ENCODE measurements at places on chromosomes 7 and 10. TPM values are rescaled to one million over a fixed set of nuclear protein-coding genes. Genes with fewer than 3 reads are reported as not detected.

- no peak for DNase-seq
Measured at GRCh38 chr7:157691586-157692459, 355.0 kb downstream of the DNAJB6 start.

SPAM1 gene
- total RNA-seq: not detected

UNC5B gene
- 13.1 TPM for total RNA-seq

DNA sequence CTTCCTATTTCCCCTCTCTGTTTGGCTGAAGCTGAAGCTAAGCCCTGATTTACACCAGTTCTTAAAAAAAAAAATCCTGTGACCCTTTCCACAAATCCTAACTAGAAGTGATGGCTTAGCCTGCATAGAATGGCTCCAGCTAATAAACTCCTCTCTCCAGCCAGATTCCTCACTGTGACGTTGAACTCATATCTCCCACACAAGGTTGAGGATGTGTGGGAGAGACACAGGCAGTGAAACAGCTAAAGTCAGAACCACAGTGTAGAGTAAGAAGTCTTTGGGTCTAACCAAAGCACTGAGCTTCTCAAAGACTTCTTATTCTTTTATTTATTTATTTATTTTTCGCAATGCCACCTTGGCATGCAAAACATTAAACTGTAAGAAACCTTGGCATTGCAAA, 268.3 kb downstream of the SNX13 start:
- DNase-seq: no peak

GRCh38 chr7:39624442-39624807, 1.1 kb downstream of the RALA start:
- DNase-seq: no peak

GRCh38 chr10:30987463-30987862, 44.2 kb downstream of the ZNF438 start:
- DNase-seq: no peak

KEL gene
- total RNA-seq: 0.62 TPM

GRCh38 chr7:29194594-29195427, at the start of gene CHN2:
Gene CHN2, plus strand, starts transcription at chr7:29194775.
- DNase-seq: peak; percentile 84

DNA sequence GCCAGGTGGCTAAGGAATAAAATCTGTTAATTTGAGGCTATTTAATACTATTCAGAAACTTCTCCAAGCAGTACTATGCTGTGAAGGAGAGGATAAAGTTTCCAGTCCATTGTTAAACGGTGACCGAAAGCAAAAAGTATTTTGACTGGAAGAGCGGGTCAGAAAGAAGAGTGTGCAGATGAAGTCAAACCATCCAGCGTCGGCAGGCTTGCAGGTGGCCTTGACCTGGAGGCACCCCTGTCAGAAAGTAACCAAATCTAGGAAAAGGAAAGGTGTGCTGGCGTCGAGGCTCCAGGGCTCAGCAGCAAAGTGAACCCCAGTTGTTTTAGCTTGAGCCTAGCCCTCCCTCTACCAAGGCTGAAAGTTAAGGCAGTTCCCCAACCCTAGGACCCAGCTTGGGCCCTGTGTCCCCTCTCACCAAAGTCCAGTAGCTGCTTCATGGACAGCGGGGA, 544 bp downstream of the PDK4 start:
- no peak for DNase-seq

GRCh38 chr7:39408906-39409305, 157.3 kb upstream of the YAE1 start:
- DNase-seq: no peak

GRCh38 chr10:60896033-60896432, 48.0 kb downstream of the RHOBTB1 start:
- DNase-seq: no peak

NEUROD6 gene
- total RNA-seq: not detected

PDCD4 gene
- total RNA-seq: 71.6 TPM

DNA sequence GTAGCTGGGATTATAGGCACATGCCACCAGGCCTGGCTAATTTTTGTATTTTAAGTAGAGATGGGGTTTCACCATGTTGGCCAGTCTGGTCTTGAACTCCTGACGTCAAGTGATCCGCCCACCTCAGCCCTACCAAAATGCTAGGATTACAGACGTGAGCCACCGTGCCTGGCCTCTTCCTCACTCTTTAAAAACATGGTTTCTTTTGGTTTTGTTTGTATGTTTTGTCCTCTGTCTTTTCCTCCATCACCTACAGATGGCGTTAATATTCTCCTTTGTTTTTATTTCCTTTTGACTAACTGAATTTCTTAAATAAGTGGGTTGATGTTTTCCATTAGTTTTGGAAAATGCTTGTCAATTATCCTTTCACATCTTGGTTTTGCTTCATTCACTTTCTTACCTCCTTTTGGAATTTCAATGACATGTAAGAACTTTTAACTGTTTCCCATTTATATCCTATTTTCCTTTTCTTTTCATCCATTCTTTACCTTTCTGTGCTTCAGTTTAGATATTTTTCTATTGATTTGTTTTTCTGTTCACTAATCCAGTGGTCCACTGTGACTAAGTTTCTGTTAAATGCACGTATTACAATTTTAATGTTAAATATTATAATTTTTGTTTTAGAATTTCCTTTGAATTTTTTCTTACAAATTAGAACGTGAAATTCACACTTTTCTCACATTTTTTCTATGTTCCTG, 104.1 kb downstream of the ZNF467 start:
- no peak for DNase-seq

GLI3 gene
- total RNA-seq: 3.9 TPM

- DNase-seq: no peak
Measured at GRCh38 chr7:142385491-142386340, 127.9 kb upstream of the PRSS58 start.

RALA gene
- 35.7 TPM for total RNA-seq

Measured in Right ventricle myocardium inferior (tissue), 1 donor.